ENCODE measurements at places on chromosomes 7 and 10.

DNA sequence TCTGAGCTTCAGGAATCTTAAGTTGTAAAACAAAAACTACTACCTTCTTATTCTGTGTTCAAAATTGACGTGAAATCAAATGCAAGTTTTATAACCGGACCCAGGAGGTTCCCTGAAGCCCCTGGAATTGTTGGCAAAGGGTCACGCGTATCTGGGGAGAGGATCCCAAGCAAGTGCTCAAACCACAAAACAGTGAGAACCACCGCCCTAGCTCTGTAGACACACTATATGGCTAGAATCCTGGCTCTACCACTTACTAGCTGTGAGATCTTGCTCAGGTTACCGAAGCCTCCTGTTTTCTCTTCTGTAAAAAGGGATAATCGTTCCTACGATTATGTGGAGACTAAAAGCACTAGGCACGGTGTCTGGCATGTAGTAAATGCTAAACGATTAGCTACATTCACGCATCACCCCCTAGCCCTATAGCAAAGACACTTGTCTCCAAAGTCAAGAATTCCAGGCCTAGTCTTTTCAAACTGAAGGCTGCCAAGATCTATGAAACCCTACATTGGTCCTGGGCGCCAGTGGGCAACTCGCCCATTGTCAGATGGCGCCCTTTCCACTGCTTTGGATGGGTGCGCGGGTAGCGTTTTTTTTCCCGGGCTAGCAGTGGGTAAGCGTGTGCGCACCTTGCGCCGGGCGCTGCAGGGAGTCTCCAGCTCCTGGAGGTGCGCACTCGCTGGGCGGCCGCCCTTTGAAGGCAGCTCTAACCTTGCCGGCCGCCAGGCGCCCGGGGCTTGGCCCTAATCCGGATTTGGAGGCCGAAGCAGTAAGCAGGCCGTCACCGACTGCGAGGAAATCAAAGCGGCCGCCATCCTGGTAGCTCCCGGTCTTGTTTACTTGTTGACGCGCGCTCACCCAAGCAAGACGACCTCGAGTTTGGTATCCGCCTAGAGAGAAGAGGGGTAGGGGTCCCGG lies 11.6 kb upstream of the NKX2-3 start:
- DNase-seq = no peak

- no peak for DNase-seq
These were observed 323.2 kb upstream of the COBL start for GRCh38 chr7:51639661-51640334.

- no peak for DNase-seq
These were observed 491.9 kb downstream of the SORCS1 start for GRCh38 chr10:106672517-106673175.

- DNase-seq = no peak
These were observed 1171.6 kb upstream of the C7orf33 start for GRCh38 chr7:147418966-147419365.
